Foreskin keratinocyte (primary cell): ENCODE measurements at places on chromosomes 2 and 18.

- DNase-seq = no peak
Observed at GRCh38 chr2:114046373-114046772, 156.5 kb downstream of the ACTR3 start.

DNA sequence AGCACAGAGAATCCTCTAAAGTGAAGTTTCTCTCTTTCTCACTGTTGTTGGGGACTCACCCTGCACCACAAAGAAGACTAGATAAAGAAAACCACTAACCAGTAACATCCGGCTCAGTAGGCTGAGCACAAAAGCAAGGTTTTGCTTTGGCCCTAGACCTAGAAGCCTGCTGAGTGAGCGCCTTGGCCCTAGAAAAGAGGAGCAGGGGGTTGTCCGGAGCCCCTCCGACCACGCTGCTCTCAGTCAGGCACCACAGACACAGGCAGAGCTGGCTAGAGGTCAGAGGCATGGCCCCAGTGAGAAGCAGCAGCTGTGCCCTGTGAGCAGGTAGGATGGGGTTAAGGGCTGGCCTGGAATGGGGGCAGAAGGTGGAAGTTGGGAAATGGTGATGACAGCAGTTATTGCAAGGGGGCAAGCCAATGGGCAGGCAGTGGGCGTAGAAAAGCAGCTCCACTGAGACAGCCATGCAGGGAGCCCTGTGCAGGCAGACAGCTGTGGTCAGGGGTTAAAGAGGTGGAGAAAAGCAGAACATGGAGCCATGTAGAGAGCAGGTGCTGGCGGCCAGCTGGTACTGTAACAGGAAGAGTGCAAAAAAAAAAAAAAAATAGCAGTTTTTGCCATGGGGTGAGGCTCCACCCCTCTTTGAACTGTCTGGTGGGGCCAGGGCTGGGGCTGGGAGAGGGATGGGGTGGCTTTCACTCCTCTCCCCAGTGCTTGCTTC, 36.9 kb upstream of the SLC14A1 start:
- DNase-seq = no peak

GRCh38 chr2:104052356-104052755, 801.6 kb upstream of the POU3F3 start:
- DNase-seq = no peak

GRCh38 chr18:48933578-48934414, 17.0 kb downstream of the SMAD7 start:
- DNase-seq = no peak

GRCh38 chr2:150387586-150388288, 99.7 kb downstream of the RND3 start:
- DNase-seq = no peak
